ENCODE measurements at places on chromosomes 3 and 15. TPM values are rescaled to one million over a fixed set of nuclear protein-coding genes. Genes with fewer than 3 reads are reported as not detected.

GRCh38 chr3:110261141-110261540 lies 810.5 kb upstream of the NECTIN3 start:
- no peaks in the 10 kb centered on the region for H3K27me3 ChIP-seq
- H3K4me3 ChIP-seq: no peak overlapping the region
- no peak overlapping the region for H3K27ac ChIP-seq
- no peaks in the 10 kb centered on the region for H3K36me3 ChIP-seq
- no peaks in the 10 kb centered on the region for H3K4me1 ChIP-seq

GRCh38 chr3:24963762-24964625 lies 464.1 kb upstream of the RARB start:
- no peaks in the 10 kb centered on the region for H3K36me3 ChIP-seq
- no peak overlapping the region for H3K27ac ChIP-seq
- DNase-seq: no peak

The FBXO40 gene
- not detected for total RNA-seq

DNA sequence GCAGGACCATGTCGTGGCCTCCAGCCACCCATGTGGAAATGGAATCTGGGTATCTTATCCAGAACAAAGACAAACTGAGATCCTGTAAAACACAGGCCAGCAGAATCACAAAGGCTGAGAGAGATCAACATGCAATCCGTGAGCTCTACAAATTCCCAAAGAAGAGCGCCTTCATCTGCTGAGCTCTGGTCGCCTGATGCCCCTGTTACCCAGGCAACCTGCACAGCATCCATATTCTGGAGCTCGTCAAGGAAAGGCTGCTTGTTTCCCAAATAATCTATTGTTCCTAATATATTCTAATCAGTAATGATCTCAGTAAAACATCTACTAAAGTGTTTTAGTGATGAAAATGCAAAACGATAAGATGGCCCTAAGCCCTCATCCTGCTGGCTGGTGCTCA lies 133.6 kb downstream of the OCA2 start:
- no peak overlapping the region for H3K27ac ChIP-seq
- no peak overlapping the region for H3K4me3 ChIP-seq
- peaks cover 8% of the 10 kb centered on the region for H3K36me3 ChIP-seq
- H3K27me3 ChIP-seq: peaks cover under 1% of the 10 kb centered on the region
- DNase-seq: no peak

The DPPA4 gene
- 89.5 TPM for total RNA-seq

The CSTA gene
- total RNA-seq: not detected

DNA sequence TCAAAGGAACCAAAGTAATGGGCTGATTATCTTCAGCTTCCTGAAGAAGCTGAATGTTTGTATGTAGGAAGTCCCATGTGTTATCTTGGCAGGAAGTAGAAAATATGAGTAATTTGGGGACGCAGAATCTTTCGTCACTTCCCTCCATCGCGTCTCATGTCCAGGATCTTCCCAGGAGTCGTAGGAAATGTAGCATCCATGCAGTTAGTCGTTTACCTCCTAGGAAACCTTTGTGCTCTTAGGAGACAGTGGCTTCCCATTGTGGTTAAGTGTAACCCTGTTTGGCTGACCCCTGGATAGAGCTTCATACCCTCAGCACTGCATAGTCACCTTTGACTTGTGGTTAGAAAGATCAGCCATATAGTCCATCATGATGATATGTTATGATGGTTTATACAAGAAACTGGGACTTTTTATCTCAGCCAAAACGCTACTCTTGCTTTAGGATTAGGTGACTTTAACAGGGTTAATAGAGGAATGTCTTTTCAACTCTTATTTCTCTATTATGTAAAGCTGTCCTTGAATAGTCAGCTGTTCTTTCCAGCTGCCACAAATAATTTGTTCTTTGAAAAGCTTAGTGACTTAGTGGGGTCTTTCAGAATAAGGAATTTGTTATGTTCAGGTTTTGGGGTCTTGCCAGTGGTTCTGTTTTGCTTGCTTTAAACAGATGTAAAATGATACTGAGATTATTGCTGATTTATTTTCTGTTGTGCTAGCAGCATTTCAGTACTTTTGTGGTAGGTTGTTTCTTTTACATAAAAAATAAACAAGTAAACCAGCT lies 92.2 kb downstream of the KLHL25 start:
- DNase-seq: no peak
- H3K27ac ChIP-seq: no peak overlapping the region
- H3K4me3 ChIP-seq: no peak overlapping the region
- peaks cover 5% of the 10 kb centered on the region for H3K27me3 ChIP-seq

DNA sequence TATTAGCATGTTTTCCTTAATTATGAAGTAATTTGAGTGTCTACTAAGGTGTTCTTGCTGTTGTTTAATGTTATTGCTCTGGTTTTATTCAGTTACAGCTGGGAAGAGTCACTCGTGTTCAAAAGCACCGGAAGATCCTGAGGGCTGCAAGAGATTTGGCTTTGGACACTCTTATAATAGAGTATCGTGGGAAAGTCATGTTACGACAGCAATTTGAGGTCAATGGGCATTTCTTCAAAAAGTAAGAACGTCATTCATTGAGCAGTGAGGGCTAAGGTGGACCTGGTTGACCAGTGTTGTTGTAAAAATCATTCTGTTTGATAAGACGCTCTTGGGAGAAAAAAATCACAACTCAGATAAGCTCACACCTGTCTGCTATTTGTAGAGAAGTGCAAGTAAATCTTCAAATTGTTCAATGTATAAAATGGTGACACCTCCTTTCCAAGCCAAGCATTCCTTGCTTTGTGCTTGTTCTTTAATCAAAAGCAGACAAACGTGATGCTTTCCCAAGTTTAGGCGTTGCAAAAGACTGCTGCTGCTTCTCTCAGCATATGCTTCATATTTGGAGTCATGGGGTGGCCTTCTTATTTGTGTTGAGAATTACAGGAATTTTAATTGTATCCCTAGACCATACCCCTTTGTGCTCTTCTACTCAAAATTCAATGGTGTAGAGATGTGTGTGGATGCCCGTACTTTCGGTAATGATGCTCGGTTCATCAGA lies 44.2 kb downstream of the SETD5 start:
- no peak overlapping the region for H3K4me3 ChIP-seq
- no peaks in the 10 kb centered on the region for H3K4me1 ChIP-seq
- no peak for DNase-seq
- no peaks in the 10 kb centered on the region for H3K36me3 ChIP-seq

The GABRR3 gene
- not detected for total RNA-seq

DNA sequence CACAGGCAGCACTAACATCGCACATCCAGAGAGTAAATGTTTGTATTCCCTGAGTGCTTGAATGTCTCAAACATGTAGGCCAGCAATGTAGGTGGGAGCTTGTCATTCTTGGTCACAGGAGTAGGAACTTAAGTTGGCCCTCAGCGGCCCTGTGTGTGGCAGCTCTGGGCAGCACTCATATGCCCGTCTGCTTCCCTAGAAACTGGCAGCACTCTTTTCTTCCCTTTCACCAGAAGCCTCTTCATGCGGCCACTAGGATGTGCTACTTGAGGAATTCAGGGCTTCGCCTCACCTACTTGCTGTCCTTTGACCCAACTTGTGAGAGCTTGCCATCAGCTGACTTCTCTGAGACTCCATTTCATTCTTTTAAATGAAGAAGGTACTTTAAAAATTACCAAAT lies 69.5 kb downstream of the TIPARP start:
- H3K36me3 ChIP-seq: no peaks in the 10 kb centered on the region
- no peak overlapping the region for H3K4me3 ChIP-seq
- no peak for DNase-seq
- H3K27ac ChIP-seq: no peak overlapping the region
- H3K27me3 ChIP-seq: peaks cover 3% of the 10 kb centered on the region

The BLM gene
- 5.4 TPM for total RNA-seq
